ENCODE measurements at places on chromosomes 1 and 21.

- DNase-seq, result no peak
Observed at GRCh38 chr1:116325922-116326321, 47.1 kb upstream of the ATP1A1 start.

DNA sequence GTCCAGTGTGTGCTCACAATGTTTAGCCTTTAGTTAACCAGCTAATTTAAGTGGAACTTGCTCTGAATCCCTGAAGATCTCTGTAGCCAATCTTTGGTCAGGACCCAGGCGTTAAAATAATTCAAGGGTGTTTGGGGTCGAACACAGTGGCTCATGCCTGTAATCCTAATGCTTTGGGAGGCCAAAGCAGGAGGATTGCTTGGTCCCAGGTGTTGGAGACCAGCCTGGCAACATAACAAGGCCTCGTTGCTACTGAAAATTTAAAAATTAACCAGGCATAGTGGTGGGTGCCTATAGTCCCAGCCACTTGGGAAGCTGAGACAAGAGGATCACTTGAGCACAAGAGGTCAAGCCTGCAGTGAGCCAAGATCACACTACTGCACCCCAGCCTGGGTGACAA is 94.3 kb downstream of the ITSN1 start:
- DNase-seq, result no peak

DNA sequence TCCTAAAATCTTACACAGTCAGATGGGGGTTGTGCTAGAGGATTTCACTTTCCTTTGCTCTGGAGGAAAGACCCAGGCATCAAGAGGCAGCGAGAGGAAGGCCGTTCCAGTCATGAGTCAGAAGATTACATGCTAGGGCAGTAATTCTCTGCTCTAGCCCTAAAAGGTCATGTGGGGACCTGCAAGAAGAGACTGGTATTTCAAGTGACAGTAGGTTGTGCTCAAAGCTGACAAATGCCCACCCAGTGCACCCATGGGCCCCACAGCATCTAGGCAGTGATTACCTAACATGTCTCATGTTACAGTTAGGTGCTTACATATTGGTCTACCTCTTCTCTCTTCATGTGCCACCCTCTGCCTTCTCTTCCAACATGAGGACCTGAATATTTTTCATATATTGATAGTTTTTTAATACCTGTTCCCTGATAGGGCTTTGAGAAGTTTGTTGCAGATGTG is 99.7 kb upstream of the BEND5 start:
- DNase-seq, result no peak

- no peak for DNase-seq
Observed at GRCh38 chr1:69409731-69410456, 157.8 kb upstream of the LRRC7 start.

GRCh38 chr1:19042675-19043578 is 86.5 kb upstream of the IFFO2 start:
- peak; percentile 23 for DNase-seq

DNA sequence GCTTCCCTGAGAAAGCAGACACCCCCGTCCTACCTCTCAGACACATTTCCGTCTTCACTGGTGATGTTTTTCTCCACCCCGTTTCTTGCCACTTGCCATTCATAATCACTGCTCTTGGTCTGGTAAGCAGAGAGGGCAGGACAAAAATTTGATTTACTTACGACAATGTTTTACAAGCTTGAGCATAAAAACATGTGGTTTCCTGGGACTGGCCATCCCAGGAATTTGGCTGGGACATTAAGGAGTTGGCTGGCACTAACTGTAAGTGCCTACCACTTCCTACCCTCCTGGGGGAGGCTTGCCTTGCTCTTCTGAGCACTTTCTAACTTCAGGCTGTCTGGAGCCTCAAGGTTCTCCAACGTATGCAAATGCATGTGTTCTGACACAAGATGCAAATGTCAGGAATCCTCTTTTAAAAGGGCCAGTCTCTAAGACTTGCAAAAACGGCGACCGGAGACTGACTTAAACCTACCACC is 24.2 kb downstream of the ZBTB18 start:
- no peak for DNase-seq

- peak; percentile 21 for DNase-seq
Observed at GRCh38 chr1:206012086-206012859, 9.1 kb upstream of the RAB7B start.

- no peak for DNase-seq
Observed at GRCh38 chr1:78464449-78464891, 26.3 kb upstream of the PTGFR start.

- DNase-seq, result no peak
Observed at GRCh38 chr1:228776449-228776848, 41.2 kb downstream of the RHOU start.

DNA sequence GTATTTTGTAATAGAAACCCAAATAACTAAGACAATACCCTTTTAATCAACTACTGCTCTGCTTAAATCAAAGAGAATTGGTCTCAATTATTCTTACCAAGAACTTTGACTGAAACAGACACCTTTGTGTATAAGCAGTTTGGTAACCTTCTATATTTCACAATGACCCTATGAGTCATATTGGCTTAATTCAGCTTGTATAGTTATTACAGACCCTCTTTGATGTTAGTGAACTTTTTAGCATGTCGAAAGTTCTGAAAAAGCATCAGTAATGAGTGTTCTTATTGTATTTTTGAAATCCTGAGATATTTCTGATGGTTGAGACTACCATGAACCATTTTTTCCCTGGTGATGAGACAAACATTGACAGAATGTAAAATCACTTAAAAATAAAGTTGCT is 43.3 kb upstream of the RABGAP1L start:
- no peak for DNase-seq

GRCh38 chr1:67814121-67814772 is 19.0 kb downstream of the GNG12 start:
- DNase-seq, result no peak

DNA sequence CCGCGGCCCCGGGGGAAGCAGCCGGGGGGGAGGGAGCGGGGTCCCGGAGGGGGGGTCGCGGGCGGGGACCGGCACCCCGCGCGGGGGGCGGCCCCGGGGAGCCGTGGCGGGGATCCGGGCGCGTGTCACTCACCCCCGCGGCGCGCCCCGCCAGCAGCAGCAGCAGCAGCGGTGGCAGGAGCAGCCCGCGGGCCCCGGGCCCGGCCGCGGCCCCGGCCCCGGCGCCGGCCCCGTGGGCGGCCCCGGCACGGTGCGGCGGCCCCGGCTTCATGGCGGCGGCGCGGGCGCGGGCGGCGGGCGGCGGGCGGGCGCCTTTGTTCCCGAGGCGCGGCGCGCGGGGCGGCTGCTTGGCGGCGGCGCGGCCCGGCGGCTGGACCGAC is 252 bp downstream of the SDC3 start:
- no peak for DNase-seq

GRCh38 chr1:233389893-233390292 is 62.4 kb downstream of the MAP3K21 start:
- no peak for DNase-seq

DNA sequence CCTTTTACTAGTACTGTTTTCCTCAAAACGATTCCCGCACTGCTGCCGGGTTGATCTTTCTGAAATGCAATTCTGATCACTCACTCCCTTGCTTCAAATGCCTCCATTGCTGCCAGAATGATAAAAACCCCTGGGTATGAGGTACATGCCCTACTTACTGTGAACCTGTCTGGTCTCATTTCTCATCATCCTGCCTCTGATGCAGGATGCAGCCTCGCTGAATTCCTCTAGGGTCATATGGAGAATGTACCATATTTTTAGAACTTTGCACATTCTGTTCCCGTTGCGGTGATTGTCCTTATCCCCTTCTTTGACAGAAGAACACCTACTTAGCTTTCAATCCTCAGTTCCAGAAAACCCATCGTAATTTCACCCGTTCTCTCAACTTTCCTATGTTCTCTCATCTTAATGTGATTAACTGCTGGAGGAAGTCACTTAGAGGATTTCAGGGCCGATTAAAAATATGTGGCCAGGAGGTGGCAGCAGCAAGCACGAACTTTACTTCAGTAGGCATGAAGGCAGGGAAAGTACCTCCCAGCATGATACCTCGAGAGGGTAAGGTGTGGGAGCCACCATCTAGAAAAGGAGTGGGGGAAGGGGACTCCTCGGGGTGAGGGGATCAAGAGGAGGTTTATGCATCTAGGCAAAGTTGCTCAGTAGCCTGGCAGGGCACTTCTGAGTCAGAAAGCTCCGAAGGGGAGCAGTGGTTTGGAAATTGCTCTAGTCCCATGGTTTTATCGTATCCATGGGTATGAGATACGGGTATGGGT is 361.5 kb upstream of the ZP4 start:
- peak; percentile 4 for DNase-seq

DNA sequence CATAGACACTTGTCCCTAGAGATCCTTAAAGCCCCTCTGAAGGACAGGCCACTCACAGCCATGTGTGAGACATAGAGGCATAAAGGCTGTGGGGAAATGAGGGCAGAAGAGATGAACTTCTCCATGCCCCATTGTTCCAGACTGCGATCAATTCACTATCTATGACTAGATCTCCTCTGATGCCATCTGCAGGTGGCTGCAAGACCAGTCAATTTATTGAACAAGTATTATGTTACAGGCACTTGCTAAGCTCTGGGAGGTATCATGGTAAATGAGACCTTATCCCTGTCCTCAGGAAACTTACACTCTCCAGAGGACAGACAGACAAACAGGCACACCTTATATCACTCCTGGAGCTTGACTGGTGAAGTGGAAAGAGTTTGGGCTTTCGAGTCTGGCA is 22.9 kb downstream of the UBIAD1 start:
- no peak for DNase-seq

DNA sequence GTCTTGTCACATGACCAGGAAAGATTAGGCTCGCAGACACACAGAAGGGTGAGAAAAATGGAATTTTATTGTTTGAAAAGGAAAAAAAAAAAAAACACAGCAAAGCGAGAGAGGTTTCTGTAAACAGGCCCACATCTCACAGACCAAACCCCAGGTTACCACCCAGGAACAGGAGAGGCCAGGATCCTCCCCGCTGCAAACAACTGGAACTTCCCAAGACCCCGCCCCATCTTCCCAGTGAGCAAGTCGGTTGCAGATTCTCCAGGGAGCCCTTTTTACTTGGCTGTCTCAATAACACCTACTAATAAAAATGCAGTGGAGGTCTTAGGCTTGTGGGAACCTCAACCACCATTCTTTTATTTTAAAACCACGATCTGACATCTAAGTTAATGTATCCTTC is 84.7 kb upstream of the ETS2 start:
- no peak for DNase-seq

GRCh38 chr1:42837709-42838108 is 8.7 kb upstream of the ZNF691 start:
- DNase-seq, result no peak

DNA sequence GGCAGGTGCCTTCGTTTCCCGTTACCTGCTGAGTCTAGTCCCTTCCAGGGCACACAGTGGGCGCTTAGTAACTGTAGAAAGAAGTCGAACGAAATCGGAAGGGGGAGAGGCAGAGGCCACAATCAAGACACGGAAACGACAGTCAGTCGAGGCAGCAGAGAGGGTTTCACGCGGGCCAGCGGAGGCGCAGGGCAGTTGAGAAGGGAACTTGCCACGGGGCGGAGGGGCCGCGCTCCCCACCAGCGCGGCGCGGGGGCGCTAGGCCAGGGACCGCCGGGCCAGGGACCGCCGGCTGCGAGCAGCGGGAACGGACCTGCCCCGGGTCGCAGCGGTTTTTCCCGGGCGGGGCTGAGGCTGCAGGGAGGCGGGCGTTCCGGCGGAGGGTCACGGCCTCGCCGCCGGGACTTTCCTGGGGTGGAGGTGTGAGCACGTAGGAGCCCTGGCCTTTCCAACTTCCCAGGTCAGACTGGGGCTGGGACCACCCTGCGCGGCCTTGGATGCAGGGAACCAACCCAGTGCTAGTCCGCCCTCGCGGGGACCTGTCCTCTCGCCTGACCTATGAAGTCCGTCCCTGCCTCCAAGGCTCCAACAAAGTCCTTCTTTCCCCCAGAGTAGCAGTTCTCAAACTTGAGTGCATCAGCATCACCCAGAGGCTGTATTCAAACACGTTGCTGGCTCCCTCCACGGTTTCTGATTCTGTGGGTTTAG is 150.1 kb upstream of the FGGY start:
- DNase-seq, result no peak

GRCh38 chr1:44842486-44842861 is 579 bp downstream of the PTCH2 start:
- no peak for DNase-seq

DNA sequence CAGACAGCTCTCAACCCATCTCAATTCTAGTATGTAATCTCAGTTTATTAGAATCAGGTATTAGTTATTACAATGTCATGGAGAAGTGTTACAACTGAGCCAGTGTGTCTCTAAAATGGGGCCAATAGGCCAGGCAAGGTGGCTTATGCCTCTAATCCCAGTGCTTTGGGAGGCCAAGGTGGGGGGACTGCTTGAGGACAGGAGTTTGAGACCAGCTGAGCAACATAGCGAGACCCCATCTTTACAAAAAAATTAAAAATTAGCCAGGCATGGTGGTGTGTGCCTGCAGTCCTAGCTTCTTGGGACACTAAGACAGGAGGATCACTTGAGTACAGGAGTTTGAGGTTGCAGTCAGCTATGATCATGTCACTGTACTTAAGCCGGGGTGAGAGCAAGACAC is 104.9 kb downstream of the BCAR3 start:
- DNase-seq, result no peak

- no peak for DNase-seq
Observed at GRCh38 chr1:66768965-66769364, 16.7 kb downstream of the DYNLT5 start.

GRCh38 chr1:186620566-186621350 is 59.5 kb downstream of the PTGS2 start:
- DNase-seq, result no peak

DNA sequence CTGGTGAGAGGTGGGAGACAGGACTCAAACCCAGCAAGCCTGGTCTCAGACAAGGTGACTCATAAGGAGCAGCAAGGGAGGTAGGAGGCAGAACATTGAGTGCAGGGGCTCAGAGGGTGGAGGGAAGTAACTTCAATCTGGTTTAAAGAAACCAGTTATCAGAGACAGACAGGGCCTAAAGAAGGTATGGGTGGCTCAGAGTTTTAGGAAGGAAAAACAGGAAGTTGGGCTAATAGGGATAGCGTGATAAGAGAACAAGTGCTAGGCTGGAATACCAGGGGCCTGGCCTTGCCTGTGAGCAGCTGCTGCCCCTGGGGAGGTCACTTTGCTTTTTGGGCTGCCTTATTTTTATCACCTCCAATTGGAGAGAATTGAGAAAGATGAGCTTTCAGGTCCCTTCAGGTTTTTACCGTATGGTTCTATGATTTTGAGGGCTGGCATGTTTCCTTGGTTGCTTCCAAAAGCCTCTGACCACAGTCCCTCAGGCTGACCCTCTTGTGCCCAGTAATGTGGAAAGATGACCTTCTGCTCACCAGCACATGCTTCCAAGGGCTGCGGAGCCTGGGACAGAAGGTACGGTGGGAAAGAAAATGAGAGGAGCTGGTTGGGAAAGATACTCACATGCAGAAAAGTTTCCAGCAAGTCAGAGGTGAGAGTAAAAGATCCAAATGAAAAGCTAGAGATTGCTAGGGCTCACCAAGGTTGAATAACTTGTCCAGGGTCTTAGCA is 77.0 kb downstream of the DDR2 start:
- no peak for DNase-seq

DNA sequence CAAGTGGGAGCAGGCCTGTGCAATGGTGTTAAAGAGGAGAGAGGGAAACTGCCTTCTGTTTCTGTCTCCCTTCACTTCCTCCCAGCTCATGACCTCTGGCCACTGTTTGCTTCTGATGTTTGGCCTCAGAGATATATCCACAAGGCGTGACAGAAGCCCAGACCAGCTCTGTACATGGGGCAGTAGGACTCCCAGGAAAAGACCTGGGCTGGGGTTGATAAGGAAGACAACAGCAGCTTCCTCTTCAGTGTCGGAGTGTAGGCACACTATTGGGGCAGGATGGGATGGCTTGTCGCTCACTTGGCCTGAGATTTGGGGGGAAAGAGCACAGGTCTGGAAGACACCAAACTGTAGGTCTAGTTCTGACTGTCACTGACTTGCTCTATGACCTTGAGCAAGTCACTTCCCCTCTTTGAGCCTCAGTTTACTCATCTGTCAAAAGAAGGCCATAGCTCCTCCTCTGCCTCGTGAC is 67.8 kb upstream of the KLHDC7A start:
- DNase-seq, result no peak
